NCI-H2081 (cell line): ENCODE measurements at places on chromosomes 1 and 21.

GRCh38 chr1:232599178-232600041 lies 30.5 kb downstream of the SIPA1L2 start:
- DNase-seq = peak; percentile 89

GRCh38 chr1:51523931-51524330 lies 4.9 kb upstream of the EPS15 start:
- no peak for DNase-seq

DNA sequence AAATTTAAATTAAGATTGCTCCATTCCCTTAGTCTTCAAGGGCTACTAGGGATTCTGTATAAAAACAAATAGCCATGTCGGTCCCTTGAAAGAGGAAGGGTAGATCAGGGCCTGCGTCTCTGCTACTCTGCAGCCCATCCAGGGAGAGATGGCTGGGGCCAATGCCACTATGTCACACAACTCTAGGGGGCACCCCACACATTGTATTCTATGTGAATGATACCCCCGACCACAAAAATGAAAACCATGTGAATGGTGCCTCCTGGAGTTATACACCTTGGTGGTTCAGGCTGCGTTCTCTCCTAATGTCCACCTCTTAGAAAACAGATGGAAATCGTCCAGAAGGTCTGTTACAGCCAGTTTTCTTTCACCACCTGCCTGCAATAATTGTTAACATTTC lies 18.0 kb downstream of the PIK3C2B start:
- no peak for DNase-seq

DNA sequence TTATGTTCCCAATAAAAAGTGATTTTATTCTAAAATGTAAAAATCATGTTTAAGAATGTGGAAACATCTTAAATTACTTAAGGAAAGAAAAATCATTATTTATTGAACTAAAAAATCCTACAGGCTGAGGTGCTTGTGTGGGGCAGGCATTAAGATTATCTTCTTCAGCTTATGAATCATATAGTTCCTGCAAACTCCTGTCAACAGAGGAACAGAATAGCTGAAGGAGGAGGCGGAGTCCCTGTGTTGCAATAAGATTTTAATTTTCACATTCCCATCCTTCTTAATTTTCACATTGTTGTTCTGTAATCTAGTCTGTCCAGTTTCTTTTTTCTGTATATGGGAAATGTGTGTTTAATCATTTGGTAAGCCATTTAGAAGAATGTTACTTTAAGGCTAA lies 20.6 kb upstream of the OLFML3 start:
- DNase-seq = no peak

DNA sequence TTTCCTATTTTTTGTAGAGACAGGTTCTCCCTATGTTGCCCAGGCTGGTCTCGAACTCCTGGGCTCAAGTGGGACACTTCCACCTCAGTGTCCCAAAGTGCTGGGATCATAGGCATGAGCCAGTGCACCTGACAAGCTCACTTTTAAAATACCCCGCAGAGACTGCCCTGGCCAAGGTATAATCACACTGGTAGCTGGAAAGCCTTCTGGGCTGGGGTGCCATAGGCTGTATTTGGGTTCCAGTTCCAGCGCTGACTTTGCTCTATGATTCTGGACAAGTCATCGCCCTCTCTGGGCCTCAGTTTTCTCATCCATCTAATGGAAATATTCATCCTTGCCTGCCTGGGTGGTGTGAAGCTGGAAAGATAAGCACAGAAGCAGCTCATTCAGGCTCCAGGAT lies 10.4 kb downstream of the LDLRAD1 start:
- DNase-seq = no peak

GRCh38 chr1:156931211-156931952 lies 10.9 kb downstream of the LRRC71 start:
- DNase-seq = no peak

DNA sequence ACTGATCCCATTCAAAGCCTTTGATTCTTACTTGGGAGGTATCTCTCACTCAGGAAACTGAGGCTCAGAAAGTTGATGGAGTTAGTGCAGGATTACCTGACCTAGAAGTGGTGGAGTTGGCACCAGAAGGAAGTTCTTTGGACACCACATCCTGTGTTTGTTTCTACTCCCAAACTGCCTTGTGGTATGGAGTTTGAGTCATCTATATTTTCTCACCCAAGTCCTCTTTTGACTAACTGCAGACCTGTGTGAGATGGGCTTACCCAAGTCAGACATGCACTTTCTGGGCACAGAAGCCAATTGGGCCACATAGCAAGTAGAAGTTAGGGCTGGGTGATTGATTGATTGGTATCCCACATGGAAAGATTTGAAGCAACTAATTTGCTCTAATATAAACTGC lies 36.1 kb downstream of the FGGY start:
- no peak for DNase-seq

- peak; percentile 39 for DNase-seq
Measured at GRCh38 chr1:187842406-187843165, 1013.8 kb downstream of the PLA2G4A start.

DNA sequence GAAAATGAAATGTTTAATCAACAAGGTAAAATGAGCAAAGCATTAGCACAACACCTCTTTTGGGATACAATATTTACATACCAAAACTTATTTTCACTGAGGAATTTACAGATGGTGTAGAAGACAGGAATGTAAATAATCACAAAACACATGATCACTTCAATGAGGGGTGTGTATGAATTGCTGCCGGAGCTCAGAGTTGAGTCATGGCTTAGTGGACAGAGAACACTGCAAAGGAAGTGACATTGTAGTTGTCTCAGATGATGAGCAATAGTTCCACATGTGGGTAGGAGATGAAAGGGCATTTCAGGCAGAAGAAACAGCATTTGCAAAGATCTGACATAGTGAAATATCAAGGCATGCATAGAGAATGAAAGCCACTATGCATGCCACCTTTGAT lies 5.6 kb upstream of the KPRP start:
- DNase-seq = no peak

GRCh38 chr1:165759095-165759494 lies 9.6 kb downstream of the TMCO1 start:
- no peak for DNase-seq

DNA sequence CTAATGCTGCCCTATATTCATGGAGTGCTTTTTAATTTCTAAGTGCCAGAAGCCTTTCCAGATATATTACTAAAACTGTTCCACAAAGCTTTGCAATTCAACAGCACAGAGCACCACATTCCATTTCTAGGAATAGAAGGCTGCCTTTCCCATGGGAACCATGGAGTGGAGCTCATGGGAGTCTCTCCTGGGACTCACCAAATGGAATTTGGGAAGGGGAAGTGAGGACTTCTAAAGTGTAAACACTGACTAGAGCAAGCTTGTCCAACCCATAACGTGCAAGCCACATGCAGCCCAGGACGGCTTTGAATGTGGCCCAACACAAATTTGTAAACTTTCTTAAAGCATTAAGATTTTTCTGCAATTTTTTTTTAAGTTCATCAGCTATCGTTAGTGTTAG lies 190.4 kb upstream of the TNR start:
- no peak for DNase-seq

DNA sequence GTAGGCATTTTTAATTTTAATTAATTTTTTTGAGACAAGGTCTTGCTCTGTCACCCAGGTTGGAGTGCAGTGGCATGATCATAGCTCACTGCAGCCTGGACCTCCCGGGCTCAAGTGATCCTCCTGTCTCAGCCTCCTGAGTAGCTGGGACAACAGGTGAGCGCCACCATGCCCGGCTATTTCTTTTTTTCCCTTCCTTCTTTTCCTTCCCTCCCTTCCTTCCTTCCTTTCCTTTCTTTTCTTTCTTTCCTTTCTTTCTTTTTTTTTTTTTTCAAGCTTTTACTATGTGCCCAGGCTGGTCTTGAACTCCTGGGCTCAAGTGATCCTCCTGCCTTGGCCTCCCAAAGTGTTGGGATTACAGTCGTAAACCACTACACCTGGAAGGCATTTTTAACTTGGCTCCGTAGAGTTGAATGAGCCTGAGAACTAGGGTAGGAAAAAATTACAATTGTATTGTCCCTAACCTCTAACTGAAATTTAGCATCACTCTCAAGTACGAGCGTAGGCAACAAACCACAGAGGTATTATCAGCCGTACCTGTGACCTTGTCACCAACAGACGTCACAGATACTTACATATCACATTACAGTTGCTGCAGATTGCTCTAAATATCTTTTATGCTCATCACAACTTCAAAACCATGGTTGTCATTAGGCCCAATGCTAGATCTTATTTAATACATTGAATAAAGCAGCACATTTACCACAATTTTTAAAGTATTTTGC lies 8.0 kb downstream of the RUNX3 start:
- no peak for DNase-seq

DNA sequence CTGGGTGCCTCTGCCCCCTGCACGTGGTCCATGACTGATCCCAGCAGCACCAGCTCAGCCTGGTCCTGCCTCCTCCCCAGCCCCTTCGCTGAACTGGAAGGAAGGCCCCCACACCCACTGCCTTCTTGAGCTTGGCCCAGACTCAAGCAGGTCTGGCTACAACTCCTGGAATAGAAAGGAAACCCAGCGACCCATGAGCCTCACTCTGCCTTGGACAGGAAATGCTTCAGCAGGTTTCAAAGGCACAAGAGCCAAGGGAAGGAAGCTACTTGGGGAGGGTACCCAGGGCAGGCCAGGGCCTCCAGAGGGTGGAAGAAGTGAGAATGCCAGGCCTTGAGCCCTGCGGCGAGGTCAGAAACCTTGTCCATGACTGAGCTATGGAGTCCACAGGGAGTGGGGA lies 35.9 kb upstream of the RD3 start:
- no peak for DNase-seq
